ENCODE measurements at places on chromosomes 16 and 17.
A peak's percentile ranks its signal among the peaks of the same experiment; 100 is the strongest.

DNA sequence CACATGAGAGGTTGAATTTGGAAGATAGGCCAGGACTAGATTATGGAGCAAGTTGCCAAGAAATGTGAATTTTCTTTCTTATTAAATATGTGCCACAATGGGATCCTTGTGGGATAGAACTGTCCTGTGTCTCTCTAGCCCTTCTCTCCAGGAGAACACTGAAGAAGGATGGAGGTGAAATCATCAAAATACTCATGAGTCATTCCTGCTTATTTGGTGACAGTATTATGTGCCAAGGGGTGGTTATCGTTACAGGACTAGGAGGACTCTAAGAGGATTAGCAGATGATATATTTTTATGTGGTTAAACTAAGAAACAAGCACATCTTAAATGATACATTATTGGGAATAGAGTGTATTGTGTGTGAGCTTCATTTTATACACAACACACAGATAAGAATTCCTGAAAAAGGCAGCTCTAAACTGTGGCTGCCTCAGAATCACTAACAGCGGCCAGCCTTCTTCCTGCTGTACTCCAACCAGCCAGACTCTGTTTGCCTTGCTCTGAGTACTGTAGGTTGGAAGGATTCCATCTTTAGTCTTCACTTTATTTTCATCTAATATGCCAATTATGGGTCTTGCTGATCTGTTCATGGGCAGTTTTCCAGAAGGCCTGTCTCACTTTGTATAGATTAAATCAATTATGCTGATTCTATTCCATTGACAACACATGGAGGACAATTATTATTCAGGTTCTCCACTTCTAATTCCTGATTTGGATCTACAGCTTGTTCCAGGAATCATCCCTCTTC is 325.8 kb downstream of the ABCC12 start:
- DNase-seq, result no peak

DNA sequence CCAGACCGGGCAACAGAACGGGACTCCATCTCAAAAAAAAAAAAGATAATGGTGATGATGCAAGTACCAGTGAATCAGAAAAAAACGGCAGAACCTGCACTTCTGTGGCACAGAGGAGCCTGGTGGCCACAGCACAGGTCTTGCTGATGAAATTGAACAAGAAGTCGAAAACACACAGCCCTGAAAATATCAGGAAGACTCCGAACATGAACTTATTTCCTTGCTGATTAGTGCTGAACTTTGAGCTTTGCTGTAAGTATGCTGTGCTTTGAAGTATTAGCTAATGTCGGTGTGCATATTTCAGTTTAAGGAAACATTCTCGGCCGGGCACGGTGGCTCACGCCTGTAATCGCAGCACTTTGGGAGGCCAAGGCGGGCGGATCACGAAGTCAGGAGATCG is 10.9 kb upstream of the MYO15B start:
- DNase-seq, result no peak

GRCh38 chr17:77208217-77208808 is 67.5 kb downstream of the SEC14L1 start:
- DNase-seq, result peak; percentile 92

DNA sequence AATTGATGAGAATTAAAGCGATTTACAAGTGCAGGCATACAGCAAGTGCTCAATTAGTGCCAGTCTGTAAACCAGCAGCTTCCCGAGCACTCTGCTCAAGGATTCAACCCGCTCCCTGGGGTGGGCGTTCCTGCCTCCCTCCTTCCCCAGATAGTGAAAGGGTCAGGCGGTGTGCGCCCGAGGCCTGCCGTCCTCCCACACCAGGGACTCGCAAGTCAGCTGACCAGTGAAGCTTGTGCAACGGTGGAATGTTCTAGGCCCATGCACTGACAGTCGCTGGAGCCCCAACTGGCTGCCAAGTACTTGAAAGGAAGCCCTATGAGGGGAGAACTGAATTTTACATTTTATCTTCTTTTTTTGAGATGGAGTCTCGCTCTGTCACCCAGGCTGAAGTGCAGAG is 53.5 kb upstream of the PABPN1L start:
- no peak for DNase-seq

DNA sequence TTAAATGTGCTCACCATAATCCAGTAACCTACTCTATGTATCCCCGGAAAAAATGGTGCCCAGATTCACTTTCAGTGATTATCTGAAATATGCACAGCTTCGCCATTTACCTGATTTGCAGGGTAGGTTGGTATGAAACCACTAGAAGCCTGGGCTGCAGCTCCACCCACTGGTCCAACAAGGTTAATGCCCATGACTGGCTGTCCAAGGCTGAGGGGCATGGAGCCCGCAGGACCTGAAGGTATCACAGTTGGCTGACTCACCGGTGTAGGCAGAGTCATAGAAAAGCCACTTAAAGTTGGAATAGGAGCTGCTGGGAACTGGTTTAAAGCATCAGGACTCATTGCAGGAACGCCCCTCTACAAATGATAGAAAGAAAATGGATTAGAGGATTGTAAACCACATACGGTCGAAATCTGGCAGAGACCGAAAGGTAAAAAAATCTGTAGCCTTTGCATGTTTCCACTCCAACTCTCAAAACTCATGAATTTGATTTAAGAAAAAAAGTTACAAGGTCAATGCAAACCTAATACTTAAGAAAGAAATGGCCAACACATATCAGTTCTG is 38.6 kb downstream of the SYNRG start:
- DNase-seq, result peak; percentile 93

- DNase-seq, result no peak
Observed at GRCh38 chr17:28917029-28917428, 14.2 kb upstream of the DHRS13 start.

DNA sequence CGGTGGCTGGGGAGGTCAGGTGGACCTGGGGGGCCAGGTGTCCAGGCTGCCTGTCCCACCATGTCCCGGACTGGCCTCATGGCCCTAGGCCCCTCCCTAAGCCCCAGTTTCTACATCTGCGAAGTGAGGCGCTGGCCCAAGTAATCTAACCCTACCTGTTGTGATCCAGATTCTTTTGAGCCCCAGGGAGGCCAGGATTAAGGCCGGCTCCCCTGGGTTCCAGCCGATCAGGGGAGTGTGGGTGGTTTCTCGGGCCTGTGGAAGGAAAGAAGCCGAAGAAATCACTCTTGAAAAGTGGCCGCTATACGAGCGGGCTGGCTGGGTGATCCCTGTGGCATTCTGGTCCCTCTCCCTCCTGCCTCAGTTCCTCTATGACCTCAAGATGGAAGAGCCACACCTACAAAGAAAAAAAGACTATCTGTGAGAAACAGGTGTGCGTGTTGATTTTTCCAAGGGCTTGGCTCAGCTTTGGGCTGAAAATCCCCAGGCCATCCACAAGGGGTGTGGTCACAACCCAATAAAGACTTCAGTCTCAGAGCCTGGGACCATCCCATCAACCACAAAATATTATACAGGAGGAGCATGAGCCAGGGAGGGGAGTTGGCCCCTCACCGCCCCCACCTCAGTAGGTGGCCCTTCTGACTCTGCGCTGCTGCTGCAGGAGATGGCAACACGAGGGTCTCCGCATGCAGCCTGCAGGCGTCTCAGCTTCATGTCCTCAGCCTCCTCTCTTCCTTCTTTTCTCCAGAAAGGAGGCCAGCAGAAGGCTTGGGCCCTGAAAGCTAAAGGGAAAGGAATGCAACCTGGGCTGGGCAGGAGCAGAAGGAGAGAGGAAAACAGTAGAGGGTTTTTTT is 20.3 kb downstream of the GPR142 start:
- DNase-seq, result no peak

GRCh38 chr17:979539-980405 is at the start of gene NXN:
NXN (minus strand) TSS chr17:979776.
- DNase-seq, result peak; percentile 96

DNA sequence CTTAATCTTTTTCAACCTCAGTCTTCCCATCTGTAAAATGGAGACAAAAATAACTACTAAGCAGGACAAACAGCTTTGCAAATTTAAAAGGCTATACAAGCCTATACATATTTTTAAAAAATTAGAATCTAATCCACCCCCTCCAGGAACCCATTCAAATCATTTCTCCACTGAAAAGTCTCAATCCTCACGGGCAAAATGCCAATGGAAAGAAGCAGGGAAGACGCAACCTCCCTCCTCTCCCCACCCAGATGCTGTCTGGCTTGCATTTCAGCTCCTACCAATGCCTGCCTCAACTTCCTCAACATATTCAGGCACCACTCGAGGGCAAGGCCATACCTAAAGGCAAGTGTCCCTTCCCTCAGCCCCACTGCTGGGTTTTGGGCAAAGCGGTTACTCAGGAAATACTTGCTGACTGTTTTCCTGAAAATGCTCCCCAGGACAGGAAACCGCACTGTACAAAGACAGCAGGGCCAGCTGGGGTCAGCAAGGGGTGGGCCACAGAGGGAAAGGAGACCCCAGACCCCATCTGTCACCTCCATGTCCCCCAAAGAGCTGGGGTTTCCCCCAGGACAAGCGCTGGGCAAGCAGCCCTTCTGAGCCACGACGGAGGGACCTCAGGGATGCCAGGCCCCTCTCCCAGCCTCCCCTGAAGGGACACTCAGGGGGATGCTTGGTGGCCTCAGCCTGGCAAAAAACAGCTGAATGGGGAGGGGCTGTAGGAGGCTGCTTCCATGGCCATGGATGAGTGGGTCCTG is 47.7 kb upstream of the DOC2B start:
- DNase-seq, result no peak

DNA sequence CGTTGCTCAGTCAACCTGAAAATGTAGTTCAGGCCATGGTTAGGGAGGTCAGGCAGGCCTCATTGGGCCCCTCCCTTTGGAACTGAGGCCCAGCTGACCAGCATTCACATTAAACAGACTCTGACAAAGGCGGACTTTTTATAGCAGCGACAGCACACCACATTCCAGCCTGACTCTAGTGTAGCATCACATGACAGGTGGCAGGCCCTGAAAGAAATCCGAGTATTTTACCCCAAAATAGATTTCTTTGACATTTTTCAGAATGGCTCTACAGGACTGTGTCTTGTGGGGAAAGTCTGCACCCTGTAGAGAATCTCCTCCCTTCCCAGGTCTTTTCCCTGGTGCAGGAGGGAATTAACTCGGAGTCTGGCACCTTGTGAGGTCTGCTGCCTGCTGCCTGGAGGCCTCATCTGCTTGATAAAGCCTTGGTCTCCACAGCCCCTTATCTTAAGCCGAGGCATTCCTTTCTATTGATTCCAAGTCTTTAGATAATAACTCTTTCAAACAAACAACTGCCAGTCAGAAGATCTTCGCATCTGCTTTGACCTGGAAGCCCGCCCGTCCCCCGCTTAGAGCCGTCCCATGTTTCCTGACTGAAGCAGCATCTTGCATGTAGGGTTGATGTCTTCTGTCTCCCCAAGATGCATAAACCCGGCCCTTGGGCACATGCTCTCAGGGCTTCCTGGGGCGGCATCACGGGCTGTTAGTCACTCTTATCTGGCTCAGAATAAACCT is 44.0 kb upstream of the CAPN15 start:
- peak; percentile 80 for DNase-seq

GRCh38 chr16:68454920-68455435 is 6.7 kb upstream of the SMPD3 start:
- no peak for DNase-seq

DNA sequence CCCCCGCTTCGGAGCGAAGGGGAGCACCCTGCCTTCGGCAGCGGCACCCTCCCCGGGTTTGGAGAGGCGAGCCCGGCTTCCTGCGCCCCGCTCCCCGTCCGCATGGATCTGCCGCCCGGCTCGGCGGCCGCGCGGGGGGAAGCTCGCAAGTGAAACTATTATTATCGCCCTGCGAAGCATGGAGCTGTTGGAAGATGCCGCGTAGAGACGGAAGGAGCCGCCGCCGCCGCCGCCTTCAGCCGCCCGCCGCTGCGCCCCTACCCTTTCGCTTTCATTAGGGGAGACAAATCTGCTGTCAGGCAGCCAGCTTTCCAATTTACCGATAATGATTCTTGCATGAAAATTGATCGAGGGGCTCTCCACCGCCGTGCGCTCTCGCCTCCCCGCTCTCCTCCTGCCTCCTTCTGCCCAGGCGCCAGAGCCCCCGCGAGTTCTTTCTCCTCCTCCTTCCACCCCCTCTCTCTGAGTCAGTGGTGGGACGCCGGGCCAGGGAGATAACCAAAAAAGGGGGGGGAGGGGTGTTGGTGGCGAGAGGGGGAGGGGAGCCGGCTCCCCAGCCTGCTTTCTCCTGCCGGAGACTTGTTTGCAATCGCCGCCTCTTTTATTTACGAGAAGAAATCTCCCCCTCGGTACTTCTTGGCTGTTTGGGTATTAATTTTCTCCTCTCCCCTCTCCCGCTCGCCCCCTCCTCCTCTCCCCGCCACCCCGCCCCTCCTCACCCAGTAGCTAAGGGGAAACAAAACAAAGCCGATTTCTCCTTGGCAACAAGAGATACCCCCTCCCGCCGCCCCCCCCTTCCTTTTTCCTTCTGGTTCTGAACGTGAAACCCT is 58.0 kb upstream of the GSE1 start:
- peak; percentile 82 for DNase-seq

DNA sequence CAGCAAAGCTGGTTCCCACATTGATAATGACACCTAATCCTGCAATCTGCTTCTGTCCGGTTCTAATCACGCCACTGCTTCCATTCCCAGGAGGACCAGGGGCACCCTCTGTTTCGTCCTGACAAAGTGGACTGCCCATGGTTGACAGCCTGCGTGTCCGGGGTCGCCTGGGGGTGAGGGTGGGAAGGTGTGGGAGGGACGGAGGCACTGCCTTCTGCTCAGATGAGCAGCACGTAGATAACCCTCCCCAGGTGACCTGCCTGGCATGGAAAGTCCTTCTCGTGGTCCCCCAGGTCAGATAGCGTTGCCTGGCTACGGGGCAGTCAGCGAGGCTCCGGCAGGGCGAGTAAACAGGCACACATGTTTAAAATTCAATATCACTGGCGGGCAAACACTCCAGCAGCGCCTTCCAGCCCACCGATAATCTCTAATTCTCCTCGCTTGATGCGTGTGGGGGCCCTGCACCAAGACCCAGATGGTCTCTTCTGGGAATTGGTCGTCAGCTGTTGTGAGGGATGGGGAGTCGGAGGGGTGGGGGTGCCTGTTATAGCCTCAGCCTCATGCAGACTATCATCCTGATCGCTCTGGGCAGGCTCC is 132.2 kb downstream of the RAP1GAP2 start:
- peak; percentile 51 for DNase-seq

DNA sequence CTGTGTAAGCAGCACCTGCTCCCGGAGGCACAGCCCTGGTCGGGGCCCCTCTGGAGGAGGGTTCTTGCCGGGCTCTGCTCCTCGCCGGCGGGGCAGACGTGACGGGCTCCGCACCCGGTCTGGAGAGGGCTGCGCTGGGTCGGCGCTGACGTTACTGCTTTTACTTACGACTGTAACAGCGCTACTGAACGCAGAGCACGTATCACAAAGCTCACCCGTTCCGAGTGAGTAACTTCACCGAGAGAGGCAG is 1.3 kb upstream of the RAB40C start:
- DNase-seq, result peak; percentile 75
